ENCODE measurements at places on chromosomes 5 and 9.

DNA sequence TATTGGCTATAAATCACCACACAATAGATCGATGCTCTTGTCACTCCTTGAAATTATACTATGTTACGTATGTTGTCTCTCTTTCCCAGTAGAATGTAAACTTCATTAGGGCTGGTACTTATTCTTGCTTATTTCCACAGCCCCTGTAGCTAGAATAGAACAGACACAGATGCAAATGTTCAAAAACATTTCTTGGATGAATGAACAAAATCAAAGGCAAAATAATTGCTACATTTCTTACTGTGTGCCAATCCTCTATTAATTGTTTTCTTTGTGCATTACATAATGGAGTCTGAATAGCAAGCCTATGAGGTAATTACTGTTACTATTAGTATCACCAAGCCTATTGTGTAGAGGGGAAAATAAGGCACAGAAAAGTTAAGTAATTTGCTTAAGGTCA is 725 bp upstream of the OR13C2 start:
- no peak for DNase-seq

DNA sequence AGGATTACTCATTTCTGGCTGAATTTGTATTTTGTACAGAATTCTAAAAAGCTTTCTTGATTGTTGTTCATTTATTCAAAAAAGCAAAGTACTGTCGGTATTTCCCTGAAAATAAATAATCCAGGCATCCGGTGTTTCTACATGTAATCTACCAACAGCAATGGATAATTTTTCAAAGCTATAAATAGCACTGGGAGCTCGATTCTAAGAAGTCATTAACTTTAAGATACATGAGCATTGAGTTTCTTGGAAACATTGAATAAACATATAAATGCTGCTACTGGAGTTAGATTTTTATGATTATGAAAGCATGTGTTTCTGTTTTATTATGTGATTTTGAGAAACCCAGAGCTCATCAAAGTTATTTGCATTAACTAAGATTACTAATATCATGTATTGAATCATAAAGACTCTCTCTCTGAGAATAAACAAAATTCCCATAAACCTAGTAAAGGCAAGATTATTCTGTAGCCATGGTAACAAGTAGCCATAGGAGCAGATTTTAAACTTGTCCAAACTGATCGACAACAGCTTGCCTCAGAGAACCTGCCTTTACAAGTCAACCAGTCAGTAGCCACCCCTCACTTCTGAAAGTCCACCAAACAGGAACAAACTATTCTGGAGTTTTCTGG is 197.0 kb downstream of the DRD1 start:
- no peak for DNase-seq

- DNase-seq = no peak
These were observed 27.5 kb upstream of the DNAH5 start for GRCh38 chr5:13972029-13972428.

DNA sequence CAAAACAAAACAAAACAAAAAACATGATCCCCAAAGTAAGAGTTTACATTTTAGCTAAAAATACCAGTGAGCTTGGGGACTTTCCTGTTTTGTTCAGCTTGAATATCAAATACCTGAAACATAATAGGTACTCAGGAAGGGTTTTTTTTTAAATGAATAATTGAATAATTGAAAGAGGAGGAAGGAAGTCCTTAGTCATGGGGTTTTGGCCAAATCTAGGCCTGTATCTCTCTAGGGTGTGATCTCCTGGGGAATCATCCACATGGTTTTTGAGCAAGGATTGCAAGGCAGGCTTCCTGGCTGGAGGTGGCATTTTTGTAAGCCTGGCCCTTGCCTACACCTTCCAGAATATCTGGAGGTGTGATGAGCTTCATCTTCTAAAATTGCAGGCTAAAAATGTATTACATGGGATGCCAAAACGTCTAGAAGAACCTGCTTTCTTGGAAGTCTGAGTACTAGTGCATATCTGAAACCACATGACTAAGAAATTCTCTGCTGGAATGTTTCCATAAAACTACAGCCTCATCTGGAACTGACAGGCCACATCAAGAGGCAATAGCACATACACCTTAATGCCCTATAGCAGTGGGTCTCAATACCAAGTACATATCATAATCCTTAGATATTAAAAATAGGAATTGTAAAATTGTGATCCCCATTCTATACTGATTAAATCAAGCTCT is 10.4 kb downstream of the C9 start:
- no peak for DNase-seq

- no peak for DNase-seq
These were observed 94.7 kb upstream of the ADAMTSL1 start for GRCh38 chr9:18379073-18379811.

GRCh38 chr5:174300941-174301761 is 255.6 kb downstream of the NSG2 start:
- DNase-seq = no peak

DNA sequence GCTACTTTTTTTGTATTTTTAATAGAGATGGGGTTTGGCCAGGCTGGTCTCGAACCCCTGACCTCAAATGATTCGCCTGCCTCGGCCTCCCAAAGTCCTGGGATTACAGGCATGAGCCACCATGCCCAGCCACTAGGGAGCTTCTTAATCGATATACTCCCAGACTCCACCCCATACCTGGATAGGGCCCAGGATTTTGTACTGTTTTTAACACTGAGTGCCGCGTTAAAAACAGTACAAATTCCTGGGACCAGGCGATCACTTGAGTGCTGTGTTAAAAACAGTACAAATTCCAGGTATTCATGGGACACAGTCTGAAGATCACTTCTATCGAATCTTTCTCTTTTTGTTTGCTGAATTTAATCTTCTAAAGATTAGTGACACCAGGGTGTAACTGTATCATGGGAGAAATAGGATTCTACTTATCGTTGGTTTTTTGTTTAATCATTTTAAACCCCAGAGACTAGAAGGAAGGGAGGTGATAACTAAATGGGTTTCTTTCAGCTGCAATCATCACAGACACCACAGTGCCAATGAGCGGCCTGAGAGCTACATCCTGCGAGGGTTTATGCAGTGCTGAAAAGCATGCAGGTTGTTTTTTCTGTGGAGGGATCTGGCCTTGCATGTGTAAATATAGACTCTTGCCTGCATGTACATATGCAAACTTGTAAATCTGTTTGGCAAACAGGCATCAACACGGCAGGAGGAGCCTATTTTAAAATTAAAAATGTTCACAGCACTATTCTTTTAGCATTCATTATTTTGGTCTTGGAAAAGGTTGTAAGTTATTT is 303.8 kb upstream of the WWC1 start:
- no peak for DNase-seq

DNA sequence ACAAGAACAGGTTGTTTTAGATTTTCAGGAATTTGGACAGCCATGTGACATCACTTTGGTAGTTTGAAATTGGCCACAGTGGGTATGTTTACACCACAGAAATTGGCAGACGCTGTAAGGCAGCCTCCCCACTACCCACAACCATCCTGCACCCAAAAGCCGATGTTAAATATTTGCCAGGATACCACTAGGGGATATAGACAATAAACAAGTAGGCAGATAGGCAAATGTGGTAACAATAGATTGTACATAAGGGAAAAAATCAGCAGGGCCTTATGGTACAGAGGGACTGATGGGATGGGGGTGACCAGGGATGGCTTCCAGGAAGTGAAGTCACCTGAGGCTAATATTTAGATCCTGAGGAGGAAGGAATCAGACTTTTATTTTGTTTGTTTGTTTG is 31.1 kb upstream of the DUSP1 start:
- DNase-seq = no peak

- no peak for DNase-seq
These were observed 6.5 kb upstream of the RPS6 start for GRCh38 chr9:19386502-19387044.

DNA sequence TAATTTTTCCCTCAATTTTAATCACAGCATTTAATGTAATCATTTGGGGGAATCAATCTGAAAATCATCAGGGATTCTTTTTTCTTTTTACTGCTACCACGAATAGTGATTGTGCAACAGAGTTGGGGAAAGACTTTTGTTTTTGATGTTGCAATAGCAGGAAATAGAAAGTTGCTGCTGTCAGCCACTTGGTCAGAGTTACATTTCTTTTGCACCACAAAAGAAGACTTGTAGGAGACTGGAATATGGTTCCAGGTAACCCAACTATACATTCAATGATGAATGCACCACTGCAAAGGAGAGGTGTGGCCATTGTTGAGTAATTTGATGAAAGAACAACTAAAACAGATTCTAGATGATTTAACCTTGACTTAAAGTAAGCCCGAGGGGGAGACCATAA is 46.3 kb upstream of the PALM2AKAP2 start:
- DNase-seq = no peak

DNA sequence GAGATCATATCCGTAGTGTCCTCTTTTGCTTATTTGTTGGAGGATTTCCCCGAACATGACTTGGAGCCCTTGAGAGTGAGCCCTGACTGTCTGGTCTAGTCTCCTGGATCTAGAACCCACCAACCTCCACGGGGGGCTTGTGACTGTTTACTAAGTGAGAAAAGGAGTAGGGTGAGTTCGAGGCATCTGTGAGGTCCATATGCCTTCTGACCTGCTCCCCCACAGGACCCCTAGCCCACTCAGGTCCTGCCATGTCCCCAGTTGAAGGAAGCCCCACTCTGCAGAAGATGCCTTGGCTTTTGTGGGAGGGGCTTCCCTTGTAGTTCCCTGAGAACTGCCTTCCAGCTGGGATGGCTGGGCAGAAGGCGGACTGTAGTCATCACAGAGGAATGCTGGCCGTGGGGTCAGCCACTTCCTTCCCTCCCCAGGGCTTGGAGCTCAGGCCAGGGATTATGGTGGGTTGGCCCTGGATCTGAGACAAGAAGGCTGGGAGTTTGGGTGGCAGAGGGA is 7.0 kb upstream of the IRF1 start:
- DNase-seq = no peak

DNA sequence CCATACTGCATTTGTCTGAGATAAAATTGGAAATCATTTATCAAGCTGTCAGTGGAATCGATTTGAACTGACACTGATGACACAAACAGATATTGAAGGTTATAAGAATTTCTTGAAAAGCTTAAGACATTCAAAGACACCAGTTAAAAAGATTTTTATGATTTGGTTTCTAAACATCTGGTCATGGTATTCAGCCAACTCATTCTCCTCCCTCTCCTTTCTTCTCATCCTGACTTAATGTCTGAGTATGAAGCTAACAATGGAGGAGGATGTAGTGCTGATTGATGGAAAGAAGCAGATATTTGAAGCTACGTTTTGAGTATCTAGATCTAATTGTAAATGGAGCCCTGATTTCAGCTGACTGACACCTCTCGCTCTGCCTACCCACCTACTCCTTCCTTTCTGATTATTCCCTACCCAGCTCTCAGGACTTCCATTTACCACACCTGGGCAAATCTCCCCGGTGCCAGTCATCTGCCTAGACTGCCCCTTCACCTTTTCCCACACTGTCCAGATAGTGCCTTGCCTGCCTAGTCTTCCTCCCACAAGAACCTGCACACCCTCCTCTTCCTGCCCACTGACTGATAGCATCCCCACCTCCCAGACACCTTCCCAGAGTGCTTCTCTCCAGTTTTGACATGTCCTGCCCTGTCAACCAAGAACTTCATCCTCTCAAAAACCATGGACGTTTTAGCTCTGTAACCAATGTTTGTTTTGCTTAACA is 20.7 kb upstream of the LIFR start:
- DNase-seq = no peak

DNA sequence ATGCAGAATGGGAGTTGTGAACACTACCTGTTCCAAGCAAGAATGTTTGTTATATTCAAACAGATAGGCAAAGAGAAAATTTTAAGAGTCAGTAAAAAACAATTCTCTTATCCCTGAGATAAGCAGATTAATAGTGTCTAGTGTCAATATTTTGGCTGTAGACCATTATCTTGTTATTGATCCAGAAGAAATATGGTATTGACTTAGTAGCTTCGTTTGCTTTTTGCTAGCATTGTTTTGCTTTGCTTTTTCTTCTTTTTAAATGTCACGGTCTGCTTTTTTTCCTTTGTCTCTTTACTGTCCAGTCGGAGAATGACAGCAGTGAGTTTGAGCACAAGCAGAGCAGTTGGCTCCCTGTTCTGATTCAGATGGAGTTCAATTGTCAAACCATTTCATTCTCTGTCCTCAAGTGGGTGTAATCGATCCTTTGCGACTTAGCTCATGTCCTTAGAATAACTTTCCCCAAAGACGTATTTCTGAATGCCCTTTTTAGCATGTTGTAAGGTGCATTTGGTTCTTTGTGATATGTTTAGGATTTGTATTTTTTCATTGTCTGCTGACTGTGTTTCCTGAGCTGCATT is 29.3 kb downstream of the FUBP3 start:
- no peak for DNase-seq

DNA sequence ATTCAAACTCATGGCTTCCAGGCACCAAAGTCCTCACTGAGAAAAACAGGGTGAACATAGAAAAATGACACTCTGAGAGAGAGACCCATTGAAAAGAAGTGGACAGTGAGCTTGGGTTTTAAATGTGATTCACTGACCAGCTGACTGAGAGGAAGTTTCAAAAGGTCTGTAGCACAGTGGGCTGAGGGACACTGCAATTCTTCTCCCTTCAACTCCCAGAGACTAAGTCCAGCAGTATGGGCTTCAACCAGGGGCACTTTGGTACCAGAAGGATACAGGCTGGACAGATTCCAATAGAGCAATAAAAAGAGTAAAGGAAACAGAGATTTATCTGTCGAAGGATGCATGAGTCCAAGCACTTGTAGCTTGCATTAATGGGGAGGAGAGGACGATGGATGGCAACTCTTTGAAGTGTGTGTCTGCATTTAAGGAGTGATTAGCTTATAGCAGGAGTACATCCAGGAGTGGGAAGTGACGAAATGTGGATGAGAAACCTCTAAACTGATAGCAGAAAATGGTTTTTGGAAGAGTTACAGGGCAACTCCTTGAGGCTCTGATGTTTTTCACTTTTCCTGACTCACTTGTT is 117.0 kb upstream of the ANKRD55 start:
- no peak for DNase-seq

GRCh38 chr5:43171926-43172325 is 20.1 kb upstream of the NIM1K start:
- no peak for DNase-seq

DNA sequence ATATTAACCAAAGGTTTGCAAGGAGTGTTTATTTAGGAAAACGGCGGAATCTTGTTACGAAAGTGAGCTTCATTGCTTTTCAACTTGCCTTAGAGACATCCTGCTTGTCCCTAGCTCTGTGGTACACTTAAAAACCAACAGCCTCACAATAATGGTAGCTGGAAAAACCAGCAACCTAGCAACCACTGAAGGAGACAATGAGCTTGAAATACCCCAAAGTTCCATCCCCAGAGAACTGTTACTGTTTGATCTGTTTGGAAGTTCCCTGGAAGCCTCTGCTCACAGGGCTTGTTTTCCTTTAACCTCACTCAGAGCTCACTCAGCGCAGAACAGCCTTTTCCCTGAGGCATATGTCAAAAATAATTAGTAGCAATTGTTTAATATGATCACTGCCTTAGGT is 43.2 kb downstream of the SH3TC2 start:
- DNase-seq = no peak

- DNase-seq = no peak
These were observed 29.1 kb upstream of the NEURL1B start for GRCh38 chr5:172611913-172612312.

- no peak for DNase-seq
These were observed 231.5 kb downstream of the ZNF608 start for GRCh38 chr5:124514956-124515355.
